AG09309 (cell line): ENCODE measurements at places on chromosomes 2 and 18.

DNA sequence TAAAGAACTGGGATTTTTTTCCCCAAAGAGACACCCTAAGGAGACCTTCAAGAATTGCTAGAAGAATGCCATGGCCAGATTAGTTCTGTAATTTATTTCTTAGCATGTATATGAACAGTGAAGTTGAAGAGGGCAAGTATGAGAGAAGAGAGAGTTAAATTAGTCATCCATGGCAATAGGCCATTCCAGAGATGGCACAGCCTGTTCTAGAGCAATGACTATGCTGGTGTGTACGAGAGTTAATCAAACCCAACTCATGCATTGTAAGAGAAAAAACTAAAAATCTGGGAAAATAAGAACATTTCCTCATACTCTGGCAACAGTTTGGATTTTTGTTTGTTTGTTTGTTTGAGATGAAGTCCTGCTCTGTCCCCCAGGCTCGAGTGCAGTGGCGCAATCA, 112.1 kb upstream of the PIK3C3 start:
- DNase-seq, result no peak

DNA sequence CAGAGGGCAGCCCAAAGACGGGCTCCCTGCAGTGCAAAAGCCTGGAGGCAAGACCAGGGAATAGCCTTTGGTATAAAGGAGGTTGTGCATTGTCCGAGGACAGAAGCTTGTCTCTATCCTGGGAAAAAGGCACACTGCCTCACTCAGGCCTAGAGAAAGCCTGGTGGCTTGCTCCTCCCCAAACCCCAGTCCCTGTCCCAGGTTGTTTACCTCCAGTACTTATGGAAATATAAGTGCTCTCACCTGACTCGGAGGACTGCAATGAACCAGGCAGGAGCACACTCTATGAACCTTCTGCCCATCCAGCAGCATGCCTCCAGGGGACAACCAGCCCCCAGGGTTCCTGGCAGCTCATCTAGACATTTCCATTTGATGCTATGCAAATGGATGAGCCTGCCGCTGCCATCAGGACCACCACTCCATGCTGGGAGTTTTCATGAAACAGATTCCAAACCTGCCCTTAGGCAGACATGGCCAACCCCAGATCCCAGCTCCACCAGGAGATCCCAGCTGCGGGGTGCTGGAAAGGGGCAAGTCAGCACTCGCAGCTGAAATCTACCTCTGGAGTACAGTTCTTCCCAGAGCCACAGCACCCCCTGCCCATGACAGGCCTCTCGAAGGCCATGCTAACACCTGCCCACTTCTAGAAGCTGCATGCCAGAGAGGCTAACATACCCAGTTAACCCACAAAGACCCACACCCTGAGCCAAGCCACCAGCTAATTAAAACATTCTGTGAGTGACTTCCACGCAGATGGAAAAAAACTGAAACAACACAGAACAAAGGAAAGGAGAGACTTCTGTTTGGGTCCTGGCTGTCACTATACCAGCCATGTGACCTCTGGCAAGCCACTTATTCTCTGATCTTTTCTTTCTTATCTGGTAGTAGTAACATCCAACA, 101.7 kb downstream of the TTC32 start:
- DNase-seq, result no peak

DNA sequence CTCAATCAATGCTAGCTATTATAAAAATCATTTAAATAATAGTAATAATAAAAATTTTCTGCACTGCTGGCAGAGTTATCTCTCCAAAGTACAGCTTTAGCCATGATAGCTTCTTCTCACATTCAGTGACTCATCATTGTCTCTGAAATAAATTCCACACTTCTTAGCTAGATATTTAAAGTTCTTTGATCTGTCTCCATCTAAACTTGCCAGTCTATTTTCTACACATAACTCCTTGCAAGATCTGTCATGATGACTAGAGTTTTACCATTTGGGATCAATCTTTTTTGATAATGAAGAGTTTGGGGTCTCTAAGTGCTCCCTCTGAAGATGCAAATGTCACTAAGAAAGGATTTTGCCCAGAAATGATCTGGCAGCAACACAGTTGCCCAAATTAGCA, 155.4 kb upstream of the LHCGR start:
- no peak for DNase-seq

- no peak for DNase-seq
Observed at GRCh38 chr2:152920846-152921245, 202.4 kb downstream of the ARL6IP6 start.

GRCh38 chr2:142862847-142863246, 14.6 kb upstream of the KYNU start:
- no peak for DNase-seq

DNA sequence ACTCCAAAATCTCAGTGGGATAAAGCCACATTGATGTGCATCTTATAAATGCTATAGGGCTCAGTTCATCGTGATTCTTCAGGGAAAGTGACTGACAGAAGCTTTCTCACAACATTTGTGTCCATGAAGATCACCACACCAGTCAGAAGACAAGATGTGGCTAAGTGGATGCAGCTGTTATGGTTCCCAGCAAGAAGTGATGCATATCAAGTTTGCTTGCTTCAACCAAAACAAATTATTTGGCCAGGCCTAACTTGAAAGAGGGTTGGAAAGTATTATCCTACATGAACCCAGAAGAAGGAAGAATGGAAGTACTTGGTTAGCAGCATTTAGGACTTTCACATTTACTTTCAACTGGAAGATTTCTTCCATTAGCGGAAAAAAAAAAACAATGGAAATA, 210.0 kb upstream of the ACVR2A start:
- DNase-seq, result no peak

DNA sequence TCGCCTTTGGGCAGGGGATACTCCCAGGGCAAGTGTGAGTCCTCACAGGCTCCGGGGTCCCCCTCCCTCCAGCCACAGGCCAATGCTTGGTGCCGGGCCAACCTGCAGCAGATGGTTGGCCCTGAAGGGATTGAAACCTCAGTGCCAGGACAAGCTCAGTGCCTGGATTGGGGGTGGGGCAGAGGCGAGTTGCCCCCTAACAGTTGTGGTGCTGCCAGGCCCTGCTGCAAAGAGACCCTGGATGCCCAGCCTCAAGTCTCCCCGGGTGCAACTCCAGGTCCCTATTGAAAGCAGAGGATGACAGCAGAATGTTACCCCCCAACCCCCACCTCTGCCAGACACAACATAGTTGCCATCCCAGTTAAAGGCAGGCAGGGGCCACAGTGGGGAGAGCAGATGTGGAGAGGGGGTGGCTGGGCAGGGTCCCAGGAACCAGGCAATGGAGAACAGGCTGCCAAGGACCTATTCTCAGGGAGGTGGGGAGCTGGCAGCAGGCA, 9.5 kb upstream of the RNF103 start:
- no peak for DNase-seq

DNA sequence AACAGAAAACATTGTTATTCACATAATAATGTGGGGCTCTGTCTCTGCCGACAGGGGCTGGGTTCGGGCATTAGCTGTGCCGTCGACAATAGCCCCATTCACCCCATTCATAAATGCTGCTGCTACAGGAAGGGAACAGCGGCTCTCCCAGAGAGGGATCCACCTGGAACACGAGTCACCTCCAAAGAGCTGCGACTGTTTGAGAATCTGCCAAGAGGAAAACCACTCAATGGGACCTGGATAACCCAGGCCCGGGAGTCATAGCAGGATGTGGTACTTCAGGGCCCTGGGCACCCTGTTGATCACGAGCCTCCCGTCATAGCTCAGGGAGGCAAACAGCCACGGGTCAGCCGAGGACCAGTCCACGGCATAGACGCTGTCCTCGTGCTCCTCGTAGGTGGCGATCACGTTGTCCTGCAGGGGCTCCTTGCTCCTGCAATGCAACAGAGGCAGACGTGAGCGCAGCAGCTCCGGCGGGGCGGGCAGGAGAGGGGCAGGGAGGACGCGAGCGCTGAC, 188.5 kb downstream of the EIPR1 start:
- DNase-seq, result no peak

GRCh38 chr2:240630771-240631547, 5.7 kb downstream of the GPR35 start:
- DNase-seq, result no peak

DNA sequence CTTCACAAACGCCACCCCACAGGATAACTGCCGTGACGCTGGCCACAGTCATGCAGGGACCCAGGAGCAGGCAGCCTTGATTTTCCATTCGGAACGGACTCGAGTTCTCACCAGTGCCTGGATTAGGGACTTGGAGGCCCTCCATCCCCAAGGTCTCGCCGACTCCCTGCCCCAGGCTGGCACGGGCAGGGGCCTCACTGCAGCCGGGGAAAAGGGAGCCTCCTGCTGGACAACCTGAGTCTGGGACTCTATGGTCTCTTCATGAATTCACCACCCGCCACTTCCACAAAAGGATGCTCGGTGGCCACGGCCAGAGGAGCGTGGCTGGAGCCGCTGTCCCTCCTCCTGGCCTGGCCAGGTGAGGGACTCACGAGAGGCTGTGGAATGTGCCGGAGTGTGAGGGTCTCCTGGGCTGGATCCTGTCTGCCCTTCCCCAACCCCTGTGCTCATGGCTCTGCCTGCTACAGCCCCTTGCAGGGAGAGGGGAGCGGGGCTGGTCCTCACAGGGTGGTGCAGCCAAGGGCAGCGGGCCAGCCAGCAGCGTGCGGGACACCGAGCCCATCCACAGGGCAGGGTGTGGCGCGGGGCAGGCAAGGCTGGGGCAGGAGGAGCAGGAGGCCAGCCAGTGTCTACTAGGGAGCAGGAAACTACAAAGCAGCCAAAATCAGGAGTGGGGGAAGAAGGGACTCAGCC, 42.3 kb downstream of the AQP12A start:
- DNase-seq, result no peak

DNA sequence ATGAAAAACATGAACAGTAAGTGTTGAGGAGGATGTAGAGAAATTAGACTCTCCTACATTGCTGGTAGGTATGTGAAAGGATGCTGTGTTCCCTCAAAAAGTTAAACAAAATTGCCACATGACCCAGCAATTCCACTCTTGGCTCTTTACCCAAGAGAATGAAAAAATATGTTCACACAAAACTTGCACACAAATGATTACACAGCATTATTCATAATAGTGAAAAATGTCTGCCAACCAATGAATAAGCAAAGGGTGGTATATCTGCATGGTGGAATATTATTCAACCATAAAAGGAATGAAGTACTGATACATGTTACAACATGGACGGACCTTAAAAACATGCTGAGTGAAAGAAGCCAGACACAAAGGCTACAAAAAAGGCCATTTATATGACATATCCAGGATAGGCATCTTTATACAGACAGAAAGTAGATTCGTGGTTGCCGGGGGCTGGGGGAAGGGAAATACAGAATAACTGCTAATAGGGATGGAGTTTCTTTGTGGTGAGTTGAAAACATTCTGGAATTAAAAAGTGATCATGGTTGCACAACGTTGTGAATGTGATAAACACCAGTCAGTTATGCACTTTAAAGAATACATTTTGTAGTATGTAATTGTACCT, 85.4 kb upstream of the MYO3B start:
- no peak for DNase-seq

DNA sequence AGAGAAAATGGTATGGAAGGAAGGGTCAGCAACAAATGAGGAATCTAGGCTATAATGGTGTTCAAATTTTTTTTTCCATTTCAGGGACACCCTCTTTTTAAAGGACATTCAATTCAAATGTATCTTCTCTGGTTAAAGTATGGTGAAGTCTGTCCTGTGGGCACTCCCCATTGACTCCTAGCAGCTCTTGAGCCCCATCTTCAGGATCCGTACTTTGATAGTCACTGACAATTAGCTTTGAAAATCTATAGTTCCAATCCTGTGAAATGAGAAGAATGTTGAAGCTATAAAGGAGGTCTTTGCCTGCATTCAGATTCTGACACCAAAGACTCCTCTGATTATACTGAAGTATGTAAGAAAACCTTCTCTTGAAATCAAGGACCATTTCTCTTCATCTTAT, 43.3 kb downstream of the KCNH7 start:
- no peak for DNase-seq

DNA sequence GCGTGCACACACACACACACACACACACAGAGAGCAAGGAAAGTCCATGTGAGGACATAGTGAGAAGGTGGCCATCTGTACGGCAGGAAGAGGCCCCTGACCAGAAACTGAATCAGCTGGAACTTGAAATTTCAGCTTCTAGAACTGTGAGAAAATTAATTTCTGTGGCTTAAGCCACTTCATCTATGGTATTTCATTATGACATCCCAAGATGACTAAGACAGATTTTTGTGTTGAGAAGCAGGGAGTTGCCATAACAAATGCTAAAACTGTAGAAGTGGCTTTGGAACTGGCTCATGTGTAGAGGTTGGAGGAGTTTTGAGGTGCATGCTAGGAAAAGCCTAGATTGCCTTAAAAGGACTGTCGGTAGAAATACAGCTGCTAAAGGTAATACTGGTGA, 63.4 kb upstream of the ZBTB7C start:
- no peak for DNase-seq

DNA sequence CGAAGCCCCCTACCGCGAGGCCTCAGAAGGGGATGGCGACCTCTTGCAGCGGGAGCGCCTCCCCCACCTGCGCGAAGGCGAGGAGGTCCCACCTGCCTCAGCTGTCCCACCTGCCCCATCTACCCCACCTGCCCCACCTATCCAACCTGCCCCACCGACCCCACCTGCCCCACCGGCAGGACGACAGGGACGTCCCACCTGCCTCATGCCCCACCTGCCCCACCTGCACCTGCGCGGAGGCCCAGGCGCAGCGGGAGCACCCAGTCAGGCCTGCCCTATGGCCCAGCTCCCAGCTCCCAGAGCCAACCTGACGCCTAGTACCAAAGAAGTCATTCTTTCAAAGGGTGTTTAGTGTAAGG, 489.1 kb upstream of the SMIM21 start:
- DNase-seq, result no peak

DNA sequence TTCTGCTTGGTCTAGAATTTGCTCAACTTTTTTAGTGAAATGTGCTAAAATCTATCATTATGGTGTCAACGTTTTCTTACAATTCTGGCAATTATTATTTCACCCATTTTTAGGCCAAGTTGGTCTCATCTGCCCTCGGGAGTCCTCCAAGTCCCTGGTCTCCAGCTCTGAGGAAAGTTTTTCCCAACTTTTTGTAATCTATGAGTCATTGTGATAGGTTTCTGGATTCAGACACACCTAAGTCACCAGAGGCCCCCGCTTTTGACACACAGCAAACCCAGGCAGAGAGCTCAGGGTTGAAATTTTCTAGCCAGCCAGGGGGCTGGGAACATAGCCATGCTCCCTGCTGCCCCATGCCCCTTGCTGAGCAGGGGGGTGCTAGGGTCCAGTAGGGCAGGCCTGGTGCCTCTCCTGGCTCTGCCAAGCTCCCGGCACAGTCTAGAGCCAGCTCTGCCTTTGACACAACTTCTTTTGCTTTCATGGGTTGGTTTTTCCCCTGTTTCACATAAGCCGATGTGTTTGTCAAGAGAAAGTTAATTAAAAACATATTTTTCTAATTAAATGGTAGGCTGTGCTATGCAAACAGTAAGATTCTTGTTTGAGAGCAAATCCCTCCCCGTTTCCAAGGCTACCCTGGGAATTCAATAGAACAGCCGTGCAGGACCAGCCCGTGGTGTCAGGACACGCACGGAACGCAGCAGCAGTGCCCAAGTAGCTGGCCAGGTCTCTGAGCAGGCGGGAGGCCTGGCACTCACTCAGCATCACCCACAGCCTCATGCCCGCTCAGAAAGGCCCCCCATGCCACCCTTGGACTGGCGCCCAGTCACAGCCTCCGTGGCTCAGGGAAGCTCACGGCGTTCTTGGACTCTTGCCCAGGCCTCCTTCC, 25.5 kb upstream of the SNED1 start:
- DNase-seq, result peak; percentile 52

- DNase-seq, result no peak
Observed at GRCh38 chr2:230947235-230947576, 22.2 kb upstream of the GPR55 start.

GRCh38 chr2:208781166-208781565, 374.6 kb downstream of the PTH2R start:
- DNase-seq, result no peak

- peak; percentile 43 for DNase-seq
Observed at GRCh38 chr2:106053116-106053515, 141.0 kb downstream of the UXS1 start.
